ENCODE measurements at places on chromosomes 11 and 22.

DNA sequence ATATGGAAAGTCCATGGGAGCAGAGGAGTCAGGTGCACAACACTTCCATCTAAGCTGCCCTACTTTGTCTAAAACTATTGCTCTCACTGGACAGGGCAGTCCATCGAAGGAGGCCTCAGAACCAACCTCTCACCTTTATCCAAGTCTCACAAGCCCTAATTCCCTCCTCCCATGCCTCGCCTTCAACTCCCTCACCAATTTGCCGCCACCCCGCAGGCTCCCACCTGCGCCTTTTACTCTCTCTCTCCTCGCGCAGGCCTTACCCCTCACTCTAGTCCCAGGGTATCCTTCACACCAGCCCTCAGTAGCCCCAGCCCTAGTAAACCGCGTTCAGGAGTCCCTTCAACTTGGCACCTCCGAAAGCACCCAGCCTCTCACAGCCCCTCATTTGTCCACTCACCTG lies 451 bp downstream of the FHIP1B start:
- no peak for DNase-seq

DNA sequence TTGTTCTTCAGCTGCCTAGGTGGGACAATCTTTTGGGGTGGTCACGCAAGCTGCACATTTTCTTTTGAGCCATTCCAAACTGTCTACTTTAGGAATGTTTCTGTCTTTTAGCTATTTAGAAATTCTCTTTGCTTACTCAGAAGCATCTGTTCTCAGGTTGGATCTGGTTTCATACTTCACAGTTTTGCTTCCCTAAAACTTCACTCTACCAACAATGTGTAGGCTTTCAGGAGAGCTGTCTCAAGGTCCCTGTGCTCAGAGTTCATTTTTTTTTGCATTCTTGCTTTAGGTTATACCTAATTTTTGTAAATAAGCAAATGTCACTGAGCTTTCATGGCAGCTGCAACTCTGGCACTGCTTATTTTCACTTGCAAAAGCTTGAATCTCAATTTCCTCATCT lies 36.7 kb downstream of the CCDC90B start:
- DNase-seq, result no peak

DNA sequence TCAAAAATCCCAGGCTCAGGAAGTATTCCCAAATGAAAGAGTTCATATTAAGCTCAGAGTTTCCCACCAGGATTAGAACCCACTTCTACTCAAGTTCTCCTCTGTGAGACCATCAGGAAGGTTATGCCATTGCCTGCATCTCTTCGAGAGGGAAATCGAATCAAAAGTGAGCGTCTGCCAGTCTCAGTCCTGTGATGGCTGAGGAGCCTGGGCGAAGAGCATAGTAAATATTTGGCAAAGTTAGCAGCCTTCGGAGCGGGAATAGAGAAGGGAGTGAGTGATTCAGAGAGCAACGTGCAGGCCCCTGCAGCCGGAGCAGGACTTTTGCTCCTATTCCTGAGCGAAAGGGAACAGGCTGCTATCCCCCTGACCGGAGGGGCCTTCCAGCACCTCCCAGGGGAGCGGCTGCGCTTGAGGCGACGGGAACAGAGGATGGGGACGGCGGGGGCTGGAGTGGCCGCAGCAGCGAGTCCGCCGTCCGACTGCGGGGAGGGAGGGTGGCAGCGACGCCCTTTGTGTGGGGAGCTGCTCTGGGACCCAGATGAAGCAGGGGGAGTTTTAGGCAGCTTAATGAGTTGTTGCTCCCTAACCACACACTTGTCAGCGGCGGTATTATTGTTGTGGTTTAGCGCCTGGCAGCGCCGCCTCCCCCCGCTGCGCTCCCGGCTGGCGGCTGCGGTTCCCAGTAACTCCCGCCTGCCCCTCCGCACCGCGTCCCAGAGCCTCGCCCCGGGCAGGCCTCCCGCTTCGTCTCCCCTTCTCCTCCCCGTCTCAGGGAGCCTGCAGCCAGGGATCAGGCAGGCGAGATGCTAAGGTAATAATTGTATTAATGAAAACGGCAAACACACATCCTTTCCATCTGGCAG lies 21.7 kb upstream of the NRGN start:
- peak; percentile 12 for DNase-seq

- peak; percentile 40 for DNase-seq
Observed at GRCh38 chr11:32829680-32830412, at the start of gene PRRG4. Gene PRRG4, plus strand, starts transcription at chr11:32829927. Its CDS starts 603 bp downstream, at chr11:32830530.

GRCh38 chr11:69491071-69492031 lies 9.9 kb downstream of the LINC01488 start:
- DNase-seq, result no peak

DNA sequence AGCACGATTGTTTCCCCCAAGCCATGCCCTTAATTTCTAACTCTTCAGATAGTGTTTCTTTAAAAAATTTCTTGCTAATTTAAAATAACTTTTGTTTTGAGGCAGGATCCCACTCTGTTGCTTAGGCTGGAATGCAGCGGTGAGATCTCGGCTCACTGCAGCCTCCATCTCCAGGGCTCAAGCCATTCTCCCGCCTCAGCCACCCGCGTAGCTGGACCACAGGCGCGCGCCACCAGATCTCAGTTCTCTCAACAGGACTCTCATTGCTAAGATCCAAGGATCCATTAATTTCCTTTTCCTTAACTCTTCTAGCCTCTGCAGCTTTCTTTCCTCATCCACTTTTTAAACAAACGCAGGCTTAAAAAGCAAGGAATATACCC lies 327 bp upstream of the MED17 start:
- DNase-seq, result no peak

DNA sequence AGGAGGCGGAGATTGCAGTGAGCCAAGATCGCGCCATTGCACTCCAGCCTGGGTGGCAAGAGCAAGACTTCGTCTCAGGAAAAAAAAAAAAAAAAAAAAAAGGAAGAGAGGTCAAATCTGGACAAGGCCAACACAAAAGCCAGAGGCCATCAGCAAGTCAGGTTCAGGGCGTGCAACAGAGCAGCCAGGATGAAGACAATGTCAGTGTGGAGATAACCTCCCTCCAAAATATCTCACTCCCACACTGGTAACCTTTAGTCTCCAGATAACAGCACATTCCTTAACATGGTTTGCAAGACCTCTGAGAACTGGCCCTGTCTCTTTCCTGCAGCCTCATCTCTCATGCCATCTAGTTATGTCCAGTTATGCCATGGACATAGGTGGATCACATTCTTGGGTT lies 4.7 kb downstream of the CSNK2A3 start:
- DNase-seq, result no peak

DNA sequence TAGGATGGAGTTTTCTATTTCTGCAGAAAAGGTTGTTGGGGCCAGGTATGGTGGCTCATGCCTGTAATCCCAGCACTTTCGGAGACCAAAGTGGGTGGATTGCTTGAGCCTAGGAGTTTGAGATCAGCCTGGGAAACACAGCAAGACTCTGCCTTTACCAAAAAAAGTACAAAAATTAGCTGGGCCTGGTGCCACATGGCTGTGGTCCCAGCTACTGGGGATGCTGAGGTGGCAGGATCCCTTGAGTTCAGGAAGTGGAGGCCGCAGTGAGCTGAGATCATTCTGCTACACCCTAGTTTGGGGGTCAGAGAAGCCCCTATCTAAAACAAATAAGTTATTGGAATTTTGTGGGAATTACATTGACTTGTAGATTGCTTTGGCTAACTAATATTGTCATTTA lies 71.7 kb downstream of the FDX1 start:
- DNase-seq, result no peak

DNA sequence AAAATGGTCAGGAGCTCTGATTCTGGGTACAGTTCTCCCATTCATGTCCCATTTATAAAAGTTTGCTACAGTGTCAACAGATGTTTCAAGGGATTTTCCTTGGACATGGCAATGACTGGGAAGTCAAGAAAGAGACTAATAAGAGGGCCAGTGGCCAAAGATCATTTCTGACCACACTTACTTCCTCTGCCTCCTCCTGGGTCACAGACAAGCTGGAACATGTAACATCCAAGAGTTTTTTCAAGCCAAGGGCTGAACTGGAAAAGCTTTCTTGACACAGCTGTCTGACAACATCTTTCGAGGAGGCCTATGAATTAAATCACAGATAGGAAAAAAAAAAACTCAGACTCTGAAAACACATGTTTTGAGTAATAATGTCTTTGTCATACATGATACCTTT lies 8.7 kb downstream of the COMMD9 start:
- DNase-seq, result no peak

DNA sequence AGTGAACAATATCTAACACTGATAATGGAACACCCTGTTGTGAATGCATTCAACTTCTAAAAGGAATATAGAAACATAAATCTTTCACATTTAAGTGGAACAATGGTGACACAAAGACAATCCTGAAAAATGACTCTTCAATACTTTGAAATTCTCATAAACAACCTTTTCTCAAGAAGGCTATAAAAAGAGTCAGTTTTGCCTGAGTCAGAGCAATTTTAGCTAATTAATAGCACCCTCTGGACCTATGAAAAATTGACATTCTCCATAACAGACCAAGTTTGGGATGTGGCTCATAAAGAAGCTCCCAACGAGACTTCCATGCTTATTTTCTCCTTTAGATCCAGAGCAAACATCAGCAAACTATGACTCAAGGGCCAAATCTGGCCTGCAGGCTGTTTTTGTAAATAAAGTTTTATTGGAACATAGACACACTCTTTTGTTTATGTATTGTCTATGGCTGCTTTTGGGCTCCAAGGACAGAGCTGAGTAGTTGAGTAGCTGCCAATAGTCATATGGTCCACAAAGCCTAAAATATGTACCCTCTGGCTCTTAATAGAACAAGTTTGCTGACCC lies 108.0 kb downstream of the MAML2 start:
- no peak for DNase-seq

DNA sequence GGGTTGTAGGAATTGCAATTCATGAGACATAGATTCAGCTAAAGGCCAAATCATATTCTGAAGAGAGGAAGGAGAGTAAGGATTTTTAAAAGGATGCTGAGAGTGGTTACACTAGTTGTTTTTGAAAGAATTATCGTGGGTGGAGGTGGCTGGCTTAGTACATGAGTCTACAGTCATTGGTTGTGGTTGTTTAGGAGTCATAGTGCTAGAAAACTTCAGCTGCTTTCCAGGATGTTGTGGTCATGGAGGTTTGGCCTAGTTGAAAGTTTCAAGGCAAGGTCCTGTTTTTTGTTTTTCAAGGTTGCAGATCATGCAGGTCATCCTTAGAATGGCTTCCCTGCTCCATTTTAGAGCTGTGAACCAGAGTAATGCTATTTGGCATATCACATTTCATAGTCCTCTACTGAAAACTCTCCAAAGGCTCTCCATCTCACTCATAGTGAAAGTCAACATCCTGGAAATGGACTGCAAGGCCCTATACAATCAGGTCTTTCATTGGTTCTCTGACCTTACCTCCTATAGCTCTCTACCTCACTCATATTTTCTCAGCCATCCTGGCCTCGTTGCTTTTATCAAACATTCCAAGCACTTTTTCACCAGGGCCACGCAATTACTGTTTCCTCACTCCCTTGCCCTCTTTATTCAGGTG lies 26.1 kb upstream of the ZBTB44 start:
- no peak for DNase-seq

- DNase-seq, result no peak
Observed at GRCh38 chr22:43300891-43301676, 42.1 kb downstream of the SCUBE1 start.

DNA sequence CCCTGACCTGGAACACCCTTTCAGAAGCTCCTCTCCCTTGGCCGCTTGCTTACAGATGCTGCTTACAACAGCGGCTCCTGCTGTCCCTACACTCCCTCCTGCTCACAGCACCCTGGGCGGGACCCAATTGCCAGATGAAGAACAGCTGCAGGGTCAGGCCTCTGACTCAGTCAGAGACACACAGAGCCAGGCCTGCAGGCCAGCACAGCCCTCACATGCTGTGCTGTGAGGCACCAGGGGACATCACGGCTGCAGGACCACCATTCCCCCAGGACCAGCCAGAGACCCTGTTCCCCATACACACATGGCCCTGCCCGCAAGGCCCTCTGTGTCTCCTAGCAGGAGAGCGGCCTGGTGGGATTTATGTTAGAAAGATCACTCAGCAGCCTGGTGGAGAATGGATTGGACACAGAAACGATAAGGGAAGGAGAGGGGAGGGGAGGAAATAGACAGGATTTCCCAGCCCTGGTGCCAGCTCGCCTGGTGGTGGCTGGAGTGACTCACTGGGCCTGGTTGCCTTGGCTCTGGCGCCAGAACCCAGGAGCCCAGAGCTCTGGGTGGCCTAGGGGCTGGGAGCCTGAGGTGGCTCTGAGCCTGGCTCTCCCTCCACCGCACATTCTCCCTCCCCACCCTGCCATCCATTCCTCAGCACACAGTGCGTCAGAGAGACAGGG lies 6.7 kb downstream of the CAPN5 start:
- no peak for DNase-seq

DNA sequence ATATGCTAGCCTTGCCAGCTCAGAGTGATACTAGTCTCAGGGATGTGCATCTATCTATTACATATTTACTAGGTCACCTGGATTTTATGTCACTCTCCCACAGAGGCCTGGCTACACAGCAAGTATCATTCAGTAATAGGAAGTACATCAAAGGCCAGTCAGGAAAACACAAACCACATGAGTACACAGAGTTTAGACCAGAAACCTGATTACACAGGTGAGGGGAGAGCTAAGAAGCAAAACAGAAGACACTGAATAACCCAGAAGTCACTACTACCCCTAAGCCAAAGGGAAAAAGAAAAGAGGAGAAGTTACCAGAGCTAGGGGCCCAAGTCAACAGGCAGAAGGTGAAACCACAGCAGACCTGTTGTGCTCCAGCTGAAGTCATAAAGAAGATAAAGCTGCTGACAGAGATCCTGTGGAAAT lies 13.3 kb downstream of the LPXN start:
- DNase-seq, result no peak

GRCh38 chr22:48779661-48780596 lies 1047.7 kb downstream of the BRD1 start:
- no peak for DNase-seq

- no peak for DNase-seq
Observed at GRCh38 chr11:41861838-41862237, 402.4 kb upstream of the LRRC4C start.

DNA sequence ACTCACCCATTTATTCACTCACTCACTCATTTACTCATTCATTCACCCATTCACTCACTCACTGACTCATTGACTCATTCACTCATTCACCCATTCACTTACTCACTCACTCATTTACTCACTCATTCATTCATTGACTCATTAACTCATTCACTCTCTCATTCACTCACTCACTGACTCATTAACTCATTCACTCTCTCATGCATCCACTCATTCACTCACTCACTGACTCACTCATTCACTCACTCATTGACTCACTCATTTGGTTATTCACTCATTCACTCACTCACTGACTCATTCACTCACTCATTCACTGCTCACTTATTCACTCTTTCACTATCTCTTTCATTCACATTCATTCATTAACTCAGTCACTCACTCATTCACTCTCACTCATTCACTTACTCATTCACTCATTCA lies 2.5 kb upstream of the MUC5AC start:
- no peak for DNase-seq

All from C1 segment of cervical spinal cord (tissue), 14 donors.